ENCODE measurements at places on chromosomes 7 and 10.

GRCh38 chr7:138204285-138204981, 128.2 kb downstream of the AKR1D1 start:
- no peak for DNase-seq

- DNase-seq = no peak
Observed at GRCh38 chr10:11353006-11353896, 258.2 kb downstream of the USP6NL start.

DNA sequence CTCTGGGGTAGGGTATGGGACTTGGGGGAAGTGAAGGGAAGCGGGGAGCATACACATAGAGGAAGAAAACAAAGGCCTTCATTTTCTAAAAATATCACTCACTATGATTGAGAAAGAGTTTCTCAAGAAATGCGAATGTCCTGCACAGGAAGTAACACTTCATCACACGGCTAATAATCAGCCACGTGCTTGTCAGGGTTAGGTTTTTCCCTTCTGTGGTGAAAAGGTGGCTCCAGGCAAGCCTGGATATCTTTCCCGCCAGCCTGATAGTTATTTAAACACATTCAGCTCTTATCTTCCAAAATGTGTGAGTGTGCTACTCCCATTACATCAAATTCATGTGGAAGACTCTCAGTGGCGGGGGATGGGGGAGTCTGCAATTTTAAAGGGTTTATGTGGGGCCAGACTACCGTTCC, 166.4 kb upstream of the ADO start:
- DNase-seq = peak; percentile 51

- DNase-seq = peak; percentile 70
Observed at GRCh38 chr10:49592726-49593563, 17.2 kb upstream of the SLC18A3 start.

DNA sequence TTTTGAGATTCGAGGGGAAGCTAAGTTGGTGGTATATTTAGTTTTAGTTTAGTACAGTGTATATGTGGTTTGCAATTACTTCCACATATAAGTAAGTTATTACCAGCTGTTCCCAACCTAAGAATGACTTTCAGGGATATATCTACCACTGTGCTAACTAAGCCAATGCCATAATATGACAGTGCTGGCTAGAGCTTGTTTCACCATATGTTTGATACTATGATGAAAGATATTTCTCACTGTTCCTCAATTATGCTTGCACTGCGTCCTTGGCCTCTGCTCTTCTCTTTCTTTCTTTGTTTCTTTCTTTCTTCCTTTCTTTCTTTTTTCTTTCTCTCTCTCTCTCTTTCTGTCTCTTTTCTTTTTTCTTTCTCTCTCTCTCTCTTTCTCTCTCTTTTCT, 113.8 kb upstream of the SKAP2 start:
- no peak for DNase-seq

DNA sequence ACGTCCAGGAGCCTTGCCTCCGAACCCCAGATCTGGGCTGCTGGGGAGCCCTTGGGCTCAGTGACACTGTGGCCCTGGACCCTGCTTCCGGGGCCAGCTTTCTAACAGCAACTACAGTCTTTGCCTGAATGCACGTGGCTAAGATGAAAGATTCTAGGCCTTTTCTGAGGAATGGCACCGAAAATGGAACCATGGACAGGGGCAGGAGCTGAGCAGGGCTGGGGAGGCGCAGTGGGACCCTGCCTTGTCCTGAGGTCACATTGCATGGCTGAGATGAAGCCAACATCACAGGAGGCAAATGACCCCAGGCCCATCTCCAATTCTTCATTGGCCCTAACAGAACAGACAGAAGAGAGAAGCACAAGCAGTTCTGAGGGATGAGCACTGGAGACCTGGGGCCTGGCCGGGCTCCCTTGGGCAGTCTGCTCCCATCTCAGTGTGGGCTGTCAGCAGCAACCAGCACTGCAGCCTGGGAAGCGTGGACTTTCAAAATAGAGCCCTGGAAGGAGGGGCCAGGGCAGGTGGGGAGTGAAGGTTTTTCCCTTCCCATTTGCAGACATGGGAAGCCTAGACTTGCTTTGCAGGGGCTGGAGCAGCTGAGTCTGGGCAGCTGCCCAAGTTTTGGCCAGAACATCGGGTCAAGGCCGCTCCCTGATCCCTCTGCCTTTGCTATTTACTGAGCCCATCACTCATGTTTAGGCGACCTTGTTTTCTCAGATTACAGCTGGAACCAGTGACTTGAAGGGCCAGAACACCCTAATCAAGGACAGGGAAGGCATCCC, 114.4 kb upstream of the TCERG1L start:
- no peak for DNase-seq

- DNase-seq = peak; percentile 90
Observed at GRCh38 chr10:102604439-102604841, 39.8 kb upstream of the TRIM8 start.

- peak; percentile 39 for DNase-seq
Observed at GRCh38 chr10:73810358-73810734, 1.1 kb downstream of the NDST2 start.

DNA sequence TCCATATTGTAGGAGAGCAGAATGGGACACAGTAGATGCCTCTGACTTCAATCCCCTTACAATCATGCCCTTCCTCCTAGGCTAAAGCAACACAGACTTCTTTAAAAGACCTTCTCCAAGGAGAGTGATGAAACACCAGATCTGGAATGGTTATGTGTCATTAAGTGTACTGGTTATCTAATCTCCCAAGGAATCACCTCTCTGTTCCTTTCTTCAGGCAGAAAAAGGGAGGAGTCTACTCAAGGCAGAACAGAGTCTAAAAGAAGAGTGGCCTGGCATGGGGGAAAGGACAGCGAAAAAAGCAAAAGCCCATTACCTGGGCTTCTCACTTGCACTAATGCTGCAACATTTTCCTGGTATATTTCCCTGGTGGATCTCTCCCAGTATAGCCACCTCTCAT, 2.9 kb downstream of the ELMO1 start:
- no peak for DNase-seq

DNA sequence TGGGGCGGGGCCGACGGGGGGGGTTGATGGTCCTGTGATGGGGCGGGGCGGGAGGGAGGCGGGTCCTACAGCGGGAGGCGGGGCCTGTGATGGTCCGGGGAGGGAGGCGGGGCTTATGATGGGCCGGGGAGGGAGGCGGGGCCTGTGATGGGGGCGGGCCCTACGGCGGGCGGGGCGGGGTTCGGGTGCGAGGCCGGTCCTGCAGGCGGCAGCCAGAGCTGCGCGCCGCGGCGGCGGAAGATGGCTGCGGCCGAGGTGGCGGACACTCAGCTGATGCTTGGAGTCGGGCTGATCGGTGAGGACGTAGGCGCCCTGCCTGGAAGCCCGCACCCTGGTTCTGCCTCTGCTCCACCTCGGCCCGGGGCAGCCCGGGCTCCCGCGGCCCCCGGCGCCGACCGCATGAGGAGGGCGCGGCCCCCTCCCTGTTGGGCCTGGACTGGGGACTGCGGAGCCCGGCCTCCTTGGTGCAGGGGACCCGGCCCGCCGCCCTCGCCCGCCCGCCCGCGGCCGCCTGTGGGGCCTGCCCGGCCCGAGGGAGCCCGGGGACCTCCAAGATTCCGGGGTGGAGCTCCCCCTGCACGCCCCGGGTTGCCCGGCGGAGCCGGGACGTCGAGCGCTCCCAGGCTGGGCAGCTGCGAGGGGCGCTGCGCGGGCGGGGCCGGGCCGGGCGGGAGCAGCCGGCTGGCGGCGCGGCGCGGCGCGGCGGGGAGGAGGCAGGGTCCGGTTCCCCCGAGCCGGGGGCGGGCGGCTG, at the start of gene DENND10:
Gene DENND10, plus strand, starts transcription at position 211 of the 751 bp plus-strand sequence. Its CDS starts 30 bp downstream, at position 241.
- DNase-seq = peak; percentile 81

DNA sequence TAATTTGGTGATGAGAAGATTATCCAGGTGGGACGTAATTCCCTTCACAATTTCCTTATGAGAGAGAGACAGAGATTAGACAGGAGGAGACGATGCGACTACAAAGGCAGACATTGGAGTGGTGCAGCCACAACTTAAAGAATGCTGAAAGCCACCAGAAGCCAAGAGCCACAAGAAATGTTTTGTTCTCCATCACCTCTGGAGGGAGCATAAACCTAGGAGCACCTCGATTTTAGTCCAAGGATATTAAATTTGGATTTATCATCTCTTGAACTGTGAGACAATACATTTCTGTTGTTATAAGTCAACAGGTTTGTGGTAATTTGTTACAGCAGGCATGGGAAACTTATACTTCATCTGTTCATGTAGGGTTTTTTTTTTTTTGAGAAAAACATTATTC, 418.9 kb downstream of the DGKB start:
- no peak for DNase-seq

DNA sequence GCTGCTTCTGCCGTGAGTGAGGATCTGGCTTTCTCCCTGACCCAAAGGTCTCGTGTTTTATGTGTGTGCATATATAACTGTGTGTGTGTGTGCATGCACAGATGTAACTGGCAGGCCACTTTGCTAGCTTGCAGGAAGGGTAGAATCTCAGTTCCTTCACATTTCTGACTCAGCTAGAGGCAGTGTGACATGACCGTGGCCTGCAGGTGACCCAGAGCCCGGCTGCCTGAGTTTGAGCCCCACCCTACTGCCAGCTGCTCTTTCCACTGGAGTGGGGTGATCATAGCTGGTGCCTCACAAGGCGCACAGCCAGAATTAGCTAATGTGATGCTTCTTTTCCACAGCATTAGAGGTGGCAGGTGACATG, 9.3 kb upstream of the MYL7 start:
- DNase-seq = no peak

DNA sequence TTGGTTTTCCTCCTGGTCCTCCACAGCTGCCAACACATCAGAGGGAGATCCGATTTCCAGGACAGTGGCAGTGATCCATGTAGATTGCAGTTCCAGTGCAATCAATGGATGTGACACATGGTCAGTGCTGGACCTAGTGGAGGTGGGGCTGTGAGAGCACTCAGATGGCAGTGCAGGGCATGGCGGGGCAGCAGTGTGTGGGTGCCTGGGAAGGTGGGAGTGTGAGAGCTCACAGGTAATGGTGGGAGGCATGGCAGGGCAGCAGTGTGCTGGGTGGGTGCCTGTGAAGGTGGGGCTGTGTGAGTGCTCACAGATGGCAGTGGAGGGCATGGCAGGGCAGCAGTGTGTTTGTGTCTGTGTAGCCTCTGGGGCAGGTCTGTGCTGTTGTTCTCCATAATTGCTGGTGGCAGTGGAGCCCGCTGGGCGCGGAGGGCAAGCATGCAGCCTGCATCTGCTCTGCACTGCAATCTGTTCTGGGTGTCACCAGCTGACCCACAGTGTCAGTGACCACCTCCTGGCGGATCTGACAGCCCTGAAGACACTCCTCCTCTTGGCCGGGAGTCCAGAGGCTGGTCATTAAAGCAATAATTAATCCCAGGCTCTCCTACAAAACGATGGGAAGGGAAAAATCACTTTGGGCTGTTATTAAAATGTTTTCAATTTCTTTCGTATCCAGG, 8.6 kb upstream of the ADARB2 start:
- DNase-seq = no peak

- DNase-seq = peak; percentile 44
Observed at GRCh38 chr7:66213637-66214036, 8.5 kb downstream of the TPST1 start.

- no peak for DNase-seq
Observed at GRCh38 chr7:17171427-17171826, 127.0 kb upstream of the AHR start.

DNA sequence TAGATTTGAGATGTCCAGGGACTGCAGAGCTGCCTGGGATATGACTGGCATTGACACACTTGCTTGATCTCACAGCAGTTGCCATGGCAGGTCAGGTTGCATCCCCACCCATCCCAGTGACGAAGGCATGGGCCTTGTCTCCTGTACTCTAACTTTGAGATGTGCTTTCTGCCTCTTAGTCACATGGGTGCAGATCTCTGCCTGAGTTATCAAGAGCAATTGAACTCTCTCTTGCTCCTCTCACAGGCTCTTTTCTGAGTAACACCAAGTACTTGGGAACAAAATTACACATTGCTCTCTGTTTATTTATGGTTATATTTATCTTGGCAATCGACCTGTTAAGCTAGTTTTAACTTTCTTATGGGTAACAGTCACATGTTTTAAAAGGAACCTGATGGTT, 237.3 kb downstream of the NSUN6 start:
- no peak for DNase-seq

GRCh38 chr10:14200698-14201544, 129.8 kb downstream of the FRMD4A start:
- DNase-seq = no peak

DNA sequence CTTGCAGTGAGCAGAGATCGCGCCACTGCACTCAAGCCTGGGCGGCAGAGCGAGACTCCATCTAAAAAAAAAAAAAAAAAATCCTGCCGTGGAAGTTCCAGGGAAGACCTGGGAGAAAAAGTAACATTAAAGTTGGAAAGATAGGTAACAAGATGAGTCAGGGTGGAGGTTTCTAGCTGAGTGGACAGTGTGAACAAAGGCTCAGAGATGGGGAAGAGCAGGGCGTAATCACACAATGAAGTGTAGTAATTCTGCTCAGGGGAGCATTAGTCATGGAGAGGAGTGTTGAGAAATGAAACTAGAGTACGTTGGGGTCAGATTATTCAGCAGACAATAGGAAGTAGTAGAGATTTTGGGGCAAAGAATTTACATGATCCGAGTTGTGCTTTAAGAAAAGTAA, 21.6 kb upstream of the WASL start:
- no peak for DNase-seq

DNA sequence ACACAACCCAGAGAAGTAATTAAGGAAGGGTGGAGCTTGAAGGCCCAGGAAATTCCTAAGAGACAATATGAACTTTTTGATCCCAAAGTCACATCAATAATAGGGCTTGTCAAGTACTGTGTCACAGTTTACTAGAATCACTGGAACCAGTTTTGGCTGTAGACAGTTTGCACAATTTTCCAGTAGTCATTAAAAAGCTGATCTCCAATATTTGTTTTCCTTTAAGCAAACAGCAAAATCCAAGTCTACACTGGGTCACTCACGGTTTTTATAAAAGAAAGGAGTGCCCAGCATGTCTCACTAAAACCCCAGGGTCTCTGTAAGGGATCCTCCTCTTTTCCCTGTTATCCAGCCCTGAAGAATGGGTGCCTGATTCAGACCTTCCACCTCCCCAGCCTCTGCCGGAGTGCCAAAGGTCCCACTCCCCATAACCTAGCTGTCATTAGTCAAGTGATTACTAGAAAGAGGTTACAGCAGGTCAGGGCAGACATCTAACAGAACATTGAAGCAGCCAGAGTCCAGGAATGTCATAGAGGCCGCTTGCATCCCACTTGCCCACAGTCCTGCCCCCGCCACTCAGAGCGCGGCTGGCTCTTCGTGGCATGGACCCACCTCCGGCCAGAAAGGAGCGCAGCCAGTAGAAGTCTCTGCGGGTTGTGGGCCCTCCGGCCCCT, 552 bp downstream of the SLC25A16 start:
- DNase-seq = no peak

- peak; percentile 11 for DNase-seq
Observed at GRCh38 chr7:22202141-22202540, 154.8 kb downstream of the RAPGEF5 start.

Data from EH (cell line).